ENCODE measurements at places on chromosomes 2 and 18. TPM values are rescaled to one million over a fixed set of nuclear protein-coding genes. Genes with fewer than 3 reads are reported as not detected.

DNA sequence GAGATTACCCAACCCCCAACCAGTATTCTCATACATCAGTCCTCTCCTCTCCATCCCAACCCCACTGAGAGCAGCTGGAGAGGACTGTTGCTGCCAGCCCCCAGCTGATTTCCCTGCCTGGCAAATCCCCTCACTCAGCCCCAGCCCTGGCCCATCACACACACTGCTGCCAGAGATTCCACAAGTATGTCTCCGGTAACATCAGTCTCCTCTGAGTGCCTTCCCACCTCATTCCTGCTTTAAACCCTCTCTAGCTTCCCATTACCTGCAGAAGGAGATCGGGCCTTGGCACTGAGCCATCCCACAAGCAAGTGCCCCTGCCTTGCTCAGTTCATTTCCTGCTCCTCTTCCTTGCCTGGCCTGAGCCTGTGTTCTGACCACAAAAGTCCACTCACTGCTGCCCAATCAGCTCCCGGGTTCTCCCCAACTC is 50.6 kb upstream of the ZFP36L2 start:
- H3K27ac ChIP-seq = peak overlapping the region; percentile 14
- H3K4me1 ChIP-seq = peaks cover 10% of the 10 kb centered on the region
- H3K4me3 ChIP-seq = no peak overlapping the region
- no peaks in the 10 kb centered on the region for H3K27me3 ChIP-seq

- no peak overlapping the region for H3K4me3 ChIP-seq
- H3K4me1 ChIP-seq = no peaks in the 10 kb centered on the region
- H3K27me3 ChIP-seq = no peaks in the 10 kb centered on the region
- no peak for DNase-seq
- no peak overlapping the region for H3K27ac ChIP-seq
These were observed 36.5 kb upstream of the DLX1 start for GRCh38 chr2:172048508-172049503.

DNA sequence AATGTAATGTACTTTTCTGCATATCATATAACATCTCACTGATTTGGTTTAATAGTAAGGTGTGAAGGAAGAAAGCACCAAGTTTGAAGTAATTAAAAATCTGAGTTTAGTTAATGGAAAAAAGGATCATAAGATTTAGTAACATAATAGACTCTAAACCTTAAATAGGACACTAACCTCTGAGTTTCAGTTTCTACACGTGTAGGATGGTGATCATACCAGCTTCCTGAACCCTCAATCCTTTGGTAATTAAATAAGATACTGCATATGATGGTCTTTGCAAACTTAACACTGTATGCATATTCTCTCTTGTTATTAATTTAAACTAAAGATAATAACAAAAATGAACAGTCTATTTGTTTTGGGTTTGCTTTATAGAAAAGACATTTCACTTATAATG is 216.8 kb downstream of the NUP35 start:
- H3K27ac ChIP-seq = no peak overlapping the region
- H3K4me1 ChIP-seq = no peaks in the 10 kb centered on the region
- H3K4me3 ChIP-seq = no peak overlapping the region
- H3K27me3 ChIP-seq = no peaks in the 10 kb centered on the region
- no peaks in the 10 kb centered on the region for H3K36me3 ChIP-seq
- no peak for DNase-seq

DNA sequence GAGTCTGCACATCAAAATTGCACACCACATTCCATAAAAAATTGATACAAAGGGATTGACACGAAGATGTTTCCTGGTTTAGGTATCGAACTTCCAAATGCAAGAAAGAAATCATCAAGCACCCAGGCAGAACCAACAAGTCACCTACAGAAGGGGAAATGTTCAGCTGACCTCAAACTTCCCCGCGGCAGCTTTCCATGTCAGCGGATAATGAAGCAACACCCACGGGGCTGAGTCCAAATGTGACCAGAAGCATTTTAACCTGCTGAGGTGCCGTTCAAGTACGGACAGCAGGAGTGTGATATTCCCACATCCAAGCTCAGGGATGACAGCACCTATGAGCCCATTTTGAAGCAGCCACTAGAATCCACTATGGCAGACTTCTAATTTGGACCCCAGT is 124.9 kb downstream of the GALNT14 start:
- no peaks in the 10 kb centered on the region for H3K27me3 ChIP-seq
- H3K27ac ChIP-seq = no peak overlapping the region
- H3K4me1 ChIP-seq = no peaks in the 10 kb centered on the region

Gene RND3
- total RNA-seq = 28.3 TPM

Gene LYG1
- 1.4 TPM for total RNA-seq

Gene PPIL3
- total RNA-seq = 31.0 TPM
